DMS 273 treated with DMSO at 0.1 percent for 48 hours (cell line): ENCODE measurements at places on chromosomes 4 and X.

DNA sequence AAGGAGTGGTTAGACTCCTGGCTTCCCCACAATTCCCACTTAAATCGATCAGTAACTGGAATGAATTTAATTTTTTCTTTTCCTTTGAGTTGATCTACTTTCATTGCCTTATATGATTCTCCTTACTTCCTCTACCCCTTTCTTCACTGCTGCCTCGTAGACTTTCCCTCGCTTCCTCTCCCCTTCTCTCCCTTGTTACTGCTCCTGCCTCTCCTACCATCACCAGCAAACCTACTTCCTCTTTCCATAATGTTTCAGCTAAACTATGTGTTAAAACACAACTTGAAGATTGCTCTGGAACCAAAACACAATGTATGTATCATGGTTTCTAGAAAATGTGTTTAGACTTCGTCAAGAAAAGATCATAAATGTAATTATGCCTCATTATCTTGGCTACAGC lies 132.0 kb upstream of the TET2 start:
- DNase-seq = no peak

- DNase-seq = no peak
These were observed 116.1 kb upstream of the ZNF827 start for GRCh38 chr4:146054676-146055075.

DNA sequence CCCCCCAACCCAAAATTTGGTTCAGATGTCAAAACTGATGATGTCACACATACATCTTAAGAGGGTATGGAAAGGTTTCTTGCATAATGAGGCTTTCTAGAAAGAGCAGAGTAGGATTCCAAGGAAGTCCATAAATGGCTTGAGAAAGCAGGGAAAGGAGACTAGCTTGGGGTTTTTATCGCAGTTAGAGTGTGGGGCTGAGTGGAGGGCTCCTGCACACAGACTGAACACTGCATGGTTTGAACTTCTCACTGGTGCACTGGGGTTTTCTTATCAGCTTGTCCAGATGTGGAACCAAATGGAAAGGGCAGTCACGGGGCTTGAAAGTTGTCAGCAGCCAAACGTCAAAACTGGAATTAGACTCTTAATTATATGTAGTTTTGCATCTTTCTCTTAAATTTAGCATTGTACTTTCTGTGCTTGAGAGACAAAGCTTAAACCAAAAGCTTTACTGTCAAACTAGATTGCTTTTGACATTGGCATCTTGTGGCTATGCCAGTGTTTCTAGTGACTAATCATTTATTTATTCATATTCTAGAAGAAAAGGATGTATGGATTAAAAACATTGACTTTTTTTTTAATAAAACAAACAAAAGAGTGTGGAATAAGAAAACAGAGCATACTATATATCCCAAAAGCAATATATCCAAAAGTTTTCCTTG lies 78.3 kb upstream of the STIM2 start:
- DNase-seq = no peak

GRCh38 chr4:92529510-92529909 lies 225.7 kb downstream of the GRID2 start:
- no peak for DNase-seq

DNA sequence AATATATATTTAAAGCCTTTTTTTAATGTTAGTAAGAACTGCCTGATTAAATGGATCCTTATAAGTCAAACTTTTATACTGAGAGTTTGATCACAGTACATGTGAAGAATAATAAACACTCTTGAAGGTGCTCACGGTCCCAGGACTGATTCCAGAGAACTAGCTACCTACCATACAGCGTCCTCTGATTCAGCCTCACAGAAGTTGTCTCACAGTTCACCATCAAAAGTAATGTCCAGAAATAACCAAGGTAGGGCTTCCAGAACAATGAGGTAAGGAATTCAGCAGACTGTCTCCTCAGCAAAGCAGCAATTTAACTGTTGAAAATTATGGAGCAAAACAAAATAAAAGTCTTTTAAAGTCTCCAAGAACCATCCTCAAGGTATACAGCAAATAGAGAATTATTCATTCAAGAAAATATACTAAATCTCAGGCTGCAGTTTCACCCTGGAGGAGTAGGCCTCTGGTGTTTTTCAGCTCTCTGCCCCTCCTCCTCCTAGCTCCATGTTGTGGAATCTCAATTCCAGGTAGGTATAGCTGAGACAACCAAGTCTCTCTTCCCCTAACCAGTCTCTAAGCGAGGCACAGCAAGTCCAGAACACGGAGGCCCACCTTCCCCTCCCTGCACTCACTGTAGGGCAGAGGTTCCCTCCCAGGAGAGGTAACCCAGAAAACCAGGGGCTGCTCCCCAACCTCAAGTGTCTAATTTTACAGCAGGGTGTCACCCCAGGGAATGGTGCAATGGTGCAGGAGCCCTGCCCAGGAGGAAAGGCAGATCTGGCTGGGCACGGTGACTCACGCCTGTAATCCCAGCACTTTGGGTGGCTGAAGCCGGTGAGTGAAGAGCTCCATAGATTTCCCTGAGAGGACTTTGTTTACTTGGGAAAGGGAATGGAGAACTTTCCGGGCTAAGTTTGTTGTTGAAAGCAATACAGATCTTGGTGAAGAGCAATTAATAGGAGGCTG lies 28.6 kb downstream of the FAM241A start:
- no peak for DNase-seq

GRCh38 chr4:93748373-93749291 lies 79.9 kb upstream of the ATOH1 start:
- no peak for DNase-seq

- no peak for DNase-seq
These were observed 39.4 kb downstream of the PPM1K start for GRCh38 chr4:88244816-88245579.

DNA sequence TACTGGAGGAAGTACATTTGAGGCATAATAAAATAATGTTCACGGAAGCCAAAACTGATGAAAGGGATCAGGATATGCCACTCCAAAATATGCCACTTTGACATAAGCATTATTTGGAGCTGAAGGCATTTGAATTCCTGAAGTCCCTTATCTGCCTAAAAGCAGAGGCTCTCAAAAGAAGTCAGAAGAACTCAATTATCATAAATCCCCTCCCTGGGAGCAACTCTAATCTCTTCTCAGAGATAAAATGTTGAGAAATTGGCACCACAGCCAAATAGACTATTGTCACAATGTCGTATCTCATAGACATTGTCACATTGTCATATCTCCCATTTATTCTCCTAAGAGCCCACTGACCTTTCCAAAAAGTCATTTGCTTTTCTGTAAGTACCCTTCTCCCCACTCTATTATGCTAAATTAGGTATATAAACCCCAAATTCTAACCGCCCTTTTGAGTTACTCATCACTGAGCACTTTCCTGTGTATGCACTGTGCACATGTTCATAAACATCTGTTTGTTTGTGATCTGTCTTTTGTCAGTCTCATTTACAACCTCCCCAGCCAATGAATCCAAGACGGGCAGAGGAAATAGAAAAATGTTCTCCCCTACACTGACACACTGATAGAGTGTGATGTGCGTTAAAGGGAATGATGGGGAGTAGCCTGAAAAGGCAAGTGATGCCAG lies 78.5 kb upstream of the NAF1 start:
- DNase-seq = no peak
